GM12865 (cell line): ENCODE measurements at places on chromosomes 12 and 14.

- no peak for DNase-seq
Measured at GRCh38 chr12:15530361-15530760, 208.1 kb downstream of the PTPRO start.

DNA sequence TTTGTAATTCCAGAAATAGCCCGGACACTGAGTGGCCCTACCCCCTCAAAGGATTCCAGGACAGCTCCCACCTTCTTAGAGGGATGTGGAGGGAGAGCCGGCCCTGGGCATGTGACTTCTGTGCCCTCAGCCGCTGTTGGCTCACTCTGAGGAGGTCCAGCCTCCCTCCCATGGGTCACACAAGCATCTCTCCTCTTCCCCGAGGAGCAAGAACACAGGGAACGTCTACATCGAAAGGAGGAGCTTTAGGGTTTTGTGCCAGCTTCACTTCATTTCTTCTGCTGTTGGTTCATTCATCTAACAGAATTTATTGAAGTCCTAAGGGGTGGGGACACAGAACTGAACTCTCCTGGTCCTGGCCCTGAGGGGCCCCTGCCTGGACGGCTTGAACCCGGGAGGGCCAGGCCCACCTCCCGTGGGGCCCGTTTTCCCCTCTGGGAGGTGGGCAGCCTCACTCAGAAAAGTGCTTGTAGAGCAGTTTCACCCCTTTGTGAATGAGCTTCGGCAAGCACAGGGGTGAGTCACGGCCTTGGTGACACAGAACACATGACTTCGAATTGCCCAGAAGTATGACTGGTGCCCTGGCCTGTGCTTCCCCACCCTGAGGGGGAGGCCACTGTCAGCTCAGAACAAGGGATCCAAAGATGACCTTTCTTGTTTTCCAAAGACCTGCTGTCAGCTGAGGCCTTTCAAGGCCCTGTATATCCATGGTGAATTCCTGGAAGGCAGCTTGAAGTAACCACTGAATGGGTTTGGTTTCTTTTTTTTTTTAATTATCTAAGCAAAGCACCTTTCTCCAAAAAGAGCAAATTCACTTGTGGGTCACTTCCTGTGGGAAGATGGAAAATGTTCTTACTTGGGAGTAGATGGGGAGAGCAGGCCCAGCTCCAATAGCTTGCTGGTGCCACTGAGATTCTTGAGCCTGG is 39.2 kb downstream of the NFKBIA start:
- peak; percentile 47 for DNase-seq

GRCh38 chr14:73472185-73473114 is 14.1 kb upstream of the NUMB start:
- DNase-seq: peak; percentile 84

DNA sequence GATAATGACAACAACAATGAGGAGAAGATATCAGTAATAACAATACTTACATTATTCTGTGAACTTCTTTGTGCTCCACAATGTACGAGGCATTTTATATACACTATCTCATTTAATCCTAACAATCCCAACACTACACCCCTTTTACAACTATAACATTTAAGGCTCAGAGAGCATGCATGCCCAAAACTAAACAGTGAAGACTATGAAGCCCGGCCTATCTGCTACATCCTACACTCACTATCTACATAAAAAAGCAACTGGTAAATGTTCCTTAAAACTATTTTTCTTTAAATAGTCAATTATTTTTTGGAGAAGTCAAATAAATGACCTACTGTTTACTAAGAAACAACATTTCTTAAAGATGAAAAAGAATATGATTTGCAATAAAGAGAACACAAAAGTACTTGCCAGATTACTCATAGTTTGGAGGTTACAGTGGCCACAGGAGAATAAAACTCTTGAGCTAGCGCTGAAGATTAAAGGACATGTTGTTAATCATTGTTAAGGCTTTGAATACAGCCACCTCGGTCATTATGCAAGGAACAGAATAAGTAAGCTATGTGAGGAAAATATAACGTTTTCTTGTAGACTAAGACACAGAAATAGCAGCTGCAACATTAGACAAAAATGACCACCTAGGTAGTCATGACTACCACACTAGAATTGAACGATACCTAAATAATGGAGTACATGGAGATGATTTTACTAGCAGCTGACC is 56.7 kb downstream of the EPS8 start:
- DNase-seq: no peak

GRCh38 chr12:107584563-107584962 is 101.0 kb upstream of the PWP1 start:
- DNase-seq: no peak

- DNase-seq: no peak
Measured at GRCh38 chr12:21336656-21337055, 1.9 kb upstream of the SLCO1A2 start.

- DNase-seq: no peak
Measured at GRCh38 chr12:53539526-53539925, 32.2 kb upstream of the NPFF start.

DNA sequence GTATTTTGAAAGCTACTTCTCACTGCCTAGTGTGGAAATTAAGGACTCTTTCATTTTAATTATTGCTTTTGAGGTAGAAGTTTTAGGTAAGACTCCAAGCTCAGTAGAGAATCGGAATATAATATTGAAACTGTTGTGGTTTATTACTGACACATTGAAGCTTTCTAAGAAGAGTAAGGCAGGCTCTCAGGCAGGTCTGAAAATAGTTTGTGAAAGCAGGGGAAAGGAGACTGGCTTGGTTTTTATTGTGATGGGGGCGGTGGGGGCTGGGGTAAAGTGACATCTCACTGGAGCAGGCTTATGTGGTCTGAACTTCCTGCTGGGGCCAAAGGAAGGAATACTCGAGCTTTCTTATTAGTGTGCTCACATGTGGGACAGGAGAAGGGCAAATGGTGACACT is 79.5 kb downstream of the OTOGL start:
- DNase-seq: peak; percentile 81

GRCh38 chr12:47757364-47757839 is 1.3 kb downstream of the RAPGEF3 start:
- DNase-seq: no peak

DNA sequence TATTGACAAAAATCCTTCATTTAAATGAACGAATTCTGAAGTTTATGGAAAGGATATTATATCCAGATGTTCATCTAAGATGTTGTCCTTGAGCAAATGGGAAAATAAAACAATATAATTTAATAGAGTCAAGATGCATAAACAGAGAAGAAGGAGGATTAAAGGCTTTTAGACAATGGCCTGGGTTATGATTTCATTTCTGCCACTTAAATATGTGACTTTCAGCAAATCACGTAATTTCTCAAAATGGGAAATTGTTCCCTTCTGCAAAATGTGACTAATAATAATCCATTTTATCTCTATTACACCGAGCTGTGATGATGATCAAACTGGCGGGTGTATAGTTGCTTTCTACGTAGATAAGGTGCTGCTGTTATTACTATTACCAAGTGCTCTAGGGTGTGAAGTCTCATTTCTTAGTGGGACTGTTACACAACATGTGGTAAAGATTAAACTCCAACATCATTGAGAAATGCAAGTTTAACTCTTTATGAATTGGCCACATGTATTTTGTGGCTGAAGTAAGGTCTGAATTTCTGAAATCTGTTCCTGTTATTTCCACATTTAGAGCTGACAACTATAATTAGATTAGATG is 157.0 kb downstream of the MYRFL start:
- DNase-seq: no peak
